ENCODE measurements at places on chromosomes 6 and 20.

DNA sequence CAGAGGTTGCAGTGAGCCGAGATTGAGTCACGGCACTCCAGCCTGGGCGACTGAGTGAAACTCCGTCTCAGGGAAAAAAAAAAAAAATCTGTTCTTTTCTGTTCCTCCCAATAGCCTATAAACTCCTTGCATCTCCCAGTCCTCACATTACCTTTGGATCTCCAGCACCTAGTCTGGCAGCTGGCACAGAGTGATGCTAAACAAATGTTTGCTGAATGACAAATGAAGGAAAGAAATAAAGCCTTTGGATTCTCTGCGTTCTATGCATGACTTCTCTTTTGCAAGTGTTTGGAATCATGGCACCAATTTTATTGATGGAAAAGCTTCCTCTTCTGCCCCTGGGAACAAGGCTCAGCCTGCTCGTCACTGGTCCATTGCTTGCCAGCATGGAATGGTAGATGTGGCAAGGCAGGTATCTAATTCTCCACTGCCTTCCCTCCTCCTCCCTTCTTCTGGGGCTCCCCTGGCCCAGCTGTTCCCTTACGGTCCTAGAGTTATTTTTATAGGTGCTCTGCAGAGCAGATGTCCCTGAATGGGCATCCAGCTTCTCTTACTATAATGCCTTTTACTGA, 53.6 kb upstream of the FYN start:
- DNase-seq, result no peak

- DNase-seq, result no peak
These were observed 593.8 kb upstream of the NRSN1 start for GRCh38 chr6:23532227-23532626.

- no peak for DNase-seq
These were observed 15.1 kb downstream of the RMND1 start for GRCh38 chr6:151436802-151437201.

DNA sequence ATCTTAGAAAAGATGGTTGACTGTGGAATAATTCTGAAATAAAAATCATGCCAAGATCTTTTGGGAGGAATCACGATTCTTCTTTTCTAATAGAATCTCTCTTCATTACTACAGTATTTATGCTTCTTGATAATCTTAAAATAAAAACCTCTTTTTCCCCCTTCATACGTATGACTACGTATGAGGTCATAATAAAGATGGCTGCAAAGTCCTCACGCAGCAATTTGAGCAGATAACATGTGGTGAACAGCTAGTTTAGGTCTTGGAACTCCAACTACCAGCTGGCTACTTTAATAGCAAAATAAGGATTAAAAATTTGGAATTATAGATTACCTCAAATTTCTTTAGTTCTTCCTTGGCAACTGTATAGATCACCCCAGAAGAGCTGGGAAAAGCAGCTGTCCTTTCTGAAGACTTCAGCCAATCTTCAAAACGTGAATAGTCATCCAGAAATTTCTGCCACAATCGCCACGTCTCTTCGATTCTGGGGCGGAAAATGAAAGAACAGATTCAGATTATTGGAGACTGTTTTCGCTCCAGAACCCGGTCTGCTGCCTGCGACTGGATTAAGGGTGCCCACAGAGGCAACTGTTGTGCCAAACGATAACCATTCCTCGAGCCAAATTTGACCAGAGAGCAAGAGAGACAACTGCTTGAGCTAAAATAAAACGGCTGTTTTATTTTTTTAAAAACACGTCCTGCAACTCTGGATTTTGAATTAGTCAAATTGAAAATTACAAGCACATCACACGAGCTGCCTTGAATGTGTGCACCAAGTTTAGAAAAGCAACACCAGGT, 347.3 kb downstream of the ESR1 start:
- no peak for DNase-seq

DNA sequence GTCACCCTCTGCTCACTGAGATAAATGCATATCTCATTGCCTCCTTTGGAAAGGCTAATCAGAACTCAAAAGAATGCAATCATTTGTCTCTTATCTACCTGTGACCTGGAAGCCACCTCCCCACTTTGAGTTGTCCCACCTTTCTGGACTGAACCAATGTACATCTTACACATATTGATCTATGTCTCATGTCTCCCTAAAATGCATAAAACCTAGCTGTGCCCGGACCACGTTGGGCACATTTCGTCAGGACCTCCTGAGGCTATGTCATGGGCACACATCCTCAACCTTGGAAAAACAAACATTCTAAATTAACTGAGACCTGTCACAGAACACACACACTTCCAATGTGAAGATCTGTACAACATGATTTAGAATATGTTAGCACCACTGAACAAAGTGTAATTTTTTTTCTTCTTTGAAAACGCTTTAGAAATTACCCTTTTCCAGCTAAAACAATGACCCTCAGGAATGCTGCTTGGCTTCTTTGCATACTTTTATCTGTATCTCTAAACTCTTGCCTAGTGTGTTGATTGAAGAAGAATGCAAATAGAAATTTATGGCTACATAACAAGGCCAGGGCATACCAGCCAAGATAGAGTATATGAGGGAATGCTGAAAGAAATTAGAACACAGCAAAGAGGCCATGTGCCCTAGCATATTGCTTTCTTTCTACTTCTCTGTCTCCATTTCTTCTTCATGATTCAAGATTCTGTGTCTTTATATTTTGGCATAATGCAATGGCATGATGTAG, 84.6 kb upstream of the DST start:
- DNase-seq, result no peak

GRCh38 chr6:137884149-137884909, 17.3 kb downstream of the TNFAIP3 start:
- no peak for DNase-seq

DNA sequence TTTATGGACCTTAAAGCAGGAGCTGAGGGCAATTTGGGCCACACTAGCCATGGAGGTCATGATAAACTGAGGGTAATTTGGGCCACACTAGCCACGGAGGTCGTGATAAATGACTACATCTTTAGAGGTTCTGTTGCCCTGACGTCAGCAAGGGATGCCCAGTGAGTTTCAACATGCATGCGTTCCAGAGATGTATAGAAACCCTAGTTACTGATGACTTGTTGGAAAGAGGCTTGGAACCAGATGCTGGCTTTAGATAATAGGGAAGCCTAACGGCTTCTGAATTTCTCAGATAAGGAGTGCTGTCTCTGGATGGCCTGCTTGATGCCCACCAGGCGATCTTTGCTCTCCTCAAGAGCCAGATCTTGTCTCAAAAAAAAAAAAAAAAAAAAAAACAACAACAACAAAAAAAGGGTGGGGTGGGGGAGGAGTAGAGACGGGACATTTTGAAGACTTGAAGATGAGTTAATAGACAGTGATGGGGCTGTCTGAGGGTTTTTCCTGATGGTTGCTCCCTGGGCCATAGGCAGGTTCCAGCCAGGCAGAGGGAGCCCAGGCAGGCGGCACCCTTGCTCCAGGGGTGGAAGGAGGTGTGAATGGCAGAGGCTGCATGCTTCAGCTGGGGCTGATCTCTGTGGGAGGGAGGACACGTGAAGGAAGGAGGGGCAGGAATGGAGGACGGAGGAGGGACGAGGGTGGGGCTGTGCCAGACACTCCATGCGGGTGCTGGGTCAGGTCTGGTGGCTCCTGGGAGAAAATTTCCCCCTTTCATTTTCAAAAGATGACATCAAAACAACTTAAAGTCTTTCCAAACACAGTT, 27.0 kb upstream of the FRMD1 start:
- DNase-seq, result no peak

DNA sequence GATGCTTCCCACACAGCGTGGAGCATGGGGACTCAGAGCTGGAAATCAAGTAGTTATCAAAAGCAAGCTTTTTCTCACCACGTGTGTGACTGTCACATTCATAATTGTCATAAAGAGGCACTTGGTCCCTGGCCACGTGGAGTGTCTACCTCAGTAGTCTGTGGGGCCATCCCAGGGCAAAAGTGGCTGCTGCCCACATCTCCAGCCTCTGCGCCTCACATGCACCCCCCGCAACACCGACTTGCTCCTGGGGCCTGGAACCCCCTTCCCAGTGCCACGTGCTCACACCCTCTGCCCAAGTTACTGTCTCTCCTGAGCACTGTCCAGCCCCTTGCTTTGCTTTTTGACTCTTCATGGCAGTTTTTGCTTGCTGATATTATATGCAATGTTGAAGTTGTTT, 133.2 kb upstream of the SNX9 start:
- DNase-seq, result no peak

- DNase-seq, result peak; percentile 45
These were observed 929 bp downstream of the CDH22 start for GRCh38 chr20:46307139-46307998.

- no peak for DNase-seq
These were observed 31.6 kb upstream of the NEDD9 start for GRCh38 chr6:11264100-11264499.

DNA sequence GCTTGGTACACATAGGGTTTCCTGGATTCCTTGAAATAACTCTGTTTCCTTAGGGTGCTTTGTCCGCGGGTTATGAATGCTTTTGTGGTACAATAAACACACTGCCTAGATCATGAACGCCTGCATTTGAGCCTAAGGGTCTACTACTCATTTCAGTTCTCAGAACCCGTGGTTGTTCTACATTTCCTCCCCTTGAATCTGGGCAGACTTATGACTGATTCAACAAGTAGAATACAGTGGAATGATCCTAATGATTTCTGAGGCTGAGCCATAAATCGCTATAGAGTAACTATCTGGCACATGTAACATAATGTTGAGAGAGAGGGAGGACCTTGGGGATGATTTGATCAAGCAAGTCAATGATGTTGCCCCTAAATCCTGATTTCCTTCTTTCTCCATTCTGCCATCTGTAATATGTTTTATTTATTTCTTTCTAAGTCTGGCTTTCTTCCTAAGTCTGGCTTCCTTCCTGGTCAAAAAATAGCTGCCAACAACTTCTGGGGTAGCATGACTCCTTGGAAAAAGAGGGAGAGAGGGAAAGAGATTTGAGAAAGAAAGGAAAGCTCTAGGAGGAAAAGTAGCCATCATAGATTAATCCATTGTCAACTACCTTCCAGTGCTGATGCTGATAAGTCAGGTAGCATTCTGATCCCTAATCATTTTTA, 23.0 kb downstream of the ABRACL start:
- DNase-seq, result no peak

DNA sequence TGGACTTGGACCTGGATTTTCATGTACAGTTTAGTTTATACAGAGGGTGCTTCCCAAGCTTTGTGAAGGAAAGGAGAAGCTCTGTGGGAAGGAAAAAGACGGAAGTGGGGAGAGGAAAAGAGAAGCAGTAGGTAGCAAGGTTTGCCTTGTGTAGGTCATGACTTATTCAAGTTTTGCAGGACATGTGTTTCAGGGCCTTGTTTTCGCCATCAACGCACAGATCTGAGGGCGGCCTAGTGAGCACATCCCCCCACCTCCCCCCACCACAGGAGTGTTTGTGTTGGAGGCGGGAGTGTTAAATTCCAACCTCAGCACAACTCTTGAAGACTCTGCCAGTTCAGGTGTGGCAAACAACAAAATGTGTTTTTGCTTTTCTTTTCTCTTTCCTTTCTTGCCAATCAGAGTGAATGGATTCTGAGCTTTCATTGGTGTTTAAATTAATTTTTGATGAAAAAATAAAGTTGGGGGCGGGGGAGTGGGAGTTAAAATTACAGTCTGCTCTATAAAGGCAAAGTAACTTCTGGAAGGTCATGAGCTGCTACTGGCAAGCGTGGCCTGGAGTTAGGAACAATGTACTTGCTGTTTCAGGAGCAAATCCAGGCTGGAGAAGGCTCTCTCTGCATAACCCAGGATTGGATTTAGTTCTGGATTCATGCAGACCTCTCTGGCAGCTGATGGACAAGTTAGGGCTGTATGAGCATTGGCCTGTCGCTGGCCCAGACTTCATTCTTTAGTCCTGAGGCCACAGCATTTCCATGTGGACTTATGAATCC, 338.5 kb downstream of the CD83 start:
- no peak for DNase-seq

DNA sequence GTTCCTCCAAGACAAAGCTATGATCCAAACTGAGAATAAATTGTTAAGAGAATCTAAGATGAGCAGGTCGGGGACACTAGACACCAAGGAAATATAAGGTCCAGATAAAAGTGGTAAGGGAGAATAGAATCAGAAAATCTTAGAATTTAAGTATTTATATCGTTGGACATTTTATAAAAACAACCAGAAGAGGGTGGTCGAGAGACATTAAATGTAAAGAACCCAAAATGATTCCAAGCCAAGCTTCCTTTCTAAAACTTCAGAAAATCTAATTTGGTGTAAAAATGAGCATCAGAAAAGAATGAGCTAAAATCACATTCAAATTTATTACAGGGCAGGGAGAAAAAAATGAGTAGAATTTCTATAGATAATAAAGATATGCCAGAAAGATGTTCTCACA, 97.8 kb upstream of the OGFRL1 start:
- DNase-seq, result no peak

- DNase-seq, result no peak
These were observed 203.7 kb downstream of the BMP7 start for GRCh38 chr20:57062696-57063270.

GRCh38 chr20:43914311-43915210, at the start of gene TOX2:
TOX2 (plus strand) TSS chr20:43914852; CDS start chr20:43914892, 40 bp downstream.
- no peak for DNase-seq

GRCh38 chr6:102137859-102138258, 744.4 kb downstream of the GRIK2 start:
- no peak for DNase-seq

- DNase-seq, result no peak
These were observed 399.3 kb downstream of the TBC1D32 start for GRCh38 chr6:120935016-120935415.

DNA sequence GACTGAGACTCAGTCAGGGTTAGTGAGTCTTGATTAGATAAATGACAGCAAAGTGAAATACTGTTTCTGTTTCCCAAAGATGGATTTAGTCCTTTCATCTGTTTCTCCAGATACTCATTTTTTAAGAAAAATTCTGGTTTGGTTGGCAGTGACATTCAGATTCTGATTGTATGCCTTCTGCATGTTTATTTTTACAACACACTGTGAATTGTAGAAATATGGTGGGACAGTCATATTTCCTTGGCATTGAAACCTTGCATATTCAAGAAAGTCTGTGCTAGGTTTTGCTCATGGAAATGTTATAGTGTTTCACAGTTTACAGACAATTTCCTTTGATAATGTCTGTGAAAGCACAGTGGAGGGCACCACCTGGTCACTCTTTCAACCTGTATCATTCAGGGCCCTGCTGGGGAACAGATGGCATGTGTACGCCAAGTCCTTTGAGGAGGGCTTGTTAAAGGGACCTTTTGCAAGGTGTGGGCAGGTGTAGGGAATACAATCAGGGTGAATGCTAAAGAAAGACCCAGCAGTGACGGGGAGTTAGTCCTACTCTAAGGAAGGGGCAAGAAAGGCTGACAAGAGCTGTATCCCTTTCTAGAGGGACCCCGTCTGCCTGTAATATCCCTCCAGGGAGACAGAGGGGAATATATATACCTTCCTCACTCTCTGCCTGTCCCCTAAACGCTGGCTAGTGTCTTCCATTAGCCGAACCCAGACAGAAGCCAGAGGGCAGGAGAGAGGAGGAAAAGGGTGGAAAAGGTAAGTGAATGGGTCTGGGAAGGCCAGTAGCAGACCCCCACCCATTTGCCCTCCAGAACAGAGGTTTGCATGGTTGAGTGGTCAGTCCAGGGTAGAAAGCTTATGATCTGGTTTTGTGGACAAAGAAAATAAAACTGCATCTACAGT, 10.2 kb downstream of the PLCB4 start:
- no peak for DNase-seq
